Cardiac septum (tissue), 1 donor: ENCODE measurements at places on chromosomes 13 and 19. TPM values are rescaled to one million over a fixed set of nuclear protein-coding genes. Genes with fewer than 3 reads are reported as not detected.

TMEM145 gene
- total RNA-seq: 0.24 TPM

MRPL34 gene
- 136 TPM for total RNA-seq

N4BP2L1 gene
- 4.9 TPM for total RNA-seq

ZNF497 gene
- 0.40 TPM for total RNA-seq

FSTL3 gene
- 136 TPM for total RNA-seq

ZNF792 gene
- 4.0 TPM for total RNA-seq

NXNL1 gene
- total RNA-seq: 0.59 TPM

SHKBP1 gene
- total RNA-seq: 28.6 TPM

MEGF8 gene
- 45.8 TPM for total RNA-seq

COL4A1 gene
- total RNA-seq: 196 TPM

UGGT2 gene
- total RNA-seq: 13.9 TPM

PALM3 gene
- total RNA-seq: 0.46 TPM

GRCh38 chr19:2394442-2395292, 32.7 kb downstream of the TIMM13 start:
- DNase-seq: no peak

- no peak for DNase-seq
Observed at GRCh38 chr13:74251778-74252519, 117.7 kb upstream of the KLF12 start.

DNA sequence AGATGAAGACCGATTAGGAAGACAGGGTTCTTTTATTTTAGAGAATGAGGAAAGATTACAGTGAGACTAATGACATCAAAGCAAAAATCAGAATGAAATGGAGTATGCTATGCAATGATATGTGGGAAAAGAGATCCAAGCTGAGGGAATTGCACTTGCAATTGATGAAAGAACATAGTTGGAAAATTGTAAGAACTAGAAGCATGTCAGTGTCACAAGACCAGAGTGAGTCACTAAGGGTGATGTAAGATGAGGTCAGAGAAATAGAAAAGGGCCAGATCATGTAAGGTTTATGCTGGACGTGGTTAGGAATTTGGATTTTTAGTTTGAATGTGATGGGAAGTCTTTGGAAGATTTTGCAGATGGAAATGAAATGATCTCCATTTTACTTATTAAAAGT, 1937.3 kb downstream of the OLFM4 start:
- no peak for DNase-seq

DNA sequence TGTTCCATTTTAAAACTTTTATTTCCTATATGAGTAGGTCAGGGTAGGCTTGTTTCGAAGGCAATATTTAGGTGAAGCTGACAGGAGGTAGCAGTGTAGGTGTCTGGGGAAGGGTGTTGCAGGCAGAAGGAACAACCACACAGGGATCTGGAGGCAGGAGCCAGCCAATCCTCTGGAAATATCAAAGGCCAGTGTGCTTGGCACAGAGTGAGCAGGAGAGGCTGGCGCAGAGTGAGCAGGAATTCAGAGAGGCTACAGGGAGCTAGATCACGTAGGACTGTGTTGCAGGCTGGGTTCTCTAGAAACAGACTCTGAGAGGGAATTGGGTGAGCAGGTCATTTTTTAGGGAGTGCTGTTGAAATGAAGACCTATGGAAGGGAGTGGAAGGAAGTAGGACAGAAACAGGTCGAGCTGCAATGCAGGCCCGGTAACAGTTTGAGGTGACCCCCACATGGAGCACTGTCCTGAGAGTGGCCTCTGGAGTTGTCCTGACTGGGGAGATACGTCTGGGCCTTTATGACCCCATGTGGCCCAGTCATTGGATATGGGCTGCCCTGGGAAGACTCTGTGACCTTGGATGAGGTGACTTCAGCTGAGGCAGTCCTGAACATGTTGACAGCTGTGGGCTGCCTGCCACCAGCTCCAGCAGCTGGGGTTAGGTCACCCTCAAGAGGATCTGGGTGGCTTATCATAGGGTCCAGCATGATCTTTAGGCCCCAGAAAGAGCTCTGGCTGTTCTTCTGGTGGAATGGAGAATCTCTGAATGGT, 51.7 kb downstream of the ERCC5 start:
- no peak for DNase-seq

DNA sequence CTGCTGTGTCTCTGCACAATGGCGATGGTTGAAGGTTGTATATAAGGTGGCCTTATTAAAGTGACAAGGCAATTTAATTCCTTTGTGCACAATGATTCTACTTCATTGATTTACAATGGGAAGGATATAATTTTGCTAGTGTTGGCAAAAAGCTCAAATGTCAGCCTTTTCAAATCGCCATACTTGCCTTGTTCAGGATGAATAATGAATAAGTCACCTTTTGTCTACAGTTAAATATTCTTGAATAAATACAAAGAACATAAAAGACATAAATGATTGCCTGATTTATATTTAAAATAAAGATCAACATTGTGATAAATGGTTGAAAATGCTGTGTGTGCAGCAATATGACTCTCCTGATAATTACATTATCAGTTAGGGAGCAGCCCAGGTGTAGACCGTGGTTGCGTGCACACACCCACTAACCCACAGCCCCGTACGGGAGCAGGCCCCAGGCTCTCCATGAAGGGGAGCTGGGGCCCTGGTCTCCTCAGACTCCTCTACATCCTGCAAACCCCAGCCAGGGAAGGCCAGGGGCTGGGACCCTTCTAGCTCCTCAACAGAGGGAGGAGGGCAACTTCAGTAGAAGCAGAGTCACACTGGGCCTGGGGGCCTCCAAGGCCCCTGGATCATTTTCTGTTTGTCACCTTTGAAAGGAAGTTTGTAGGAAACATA, 64.9 kb downstream of the TEX29 start:
- DNase-seq: peak; percentile 41

GRCh38 chr13:95623141-95623540, 21.4 kb downstream of the DZIP1 start:
- DNase-seq: no peak

GRCh38 chr13:43936647-43937046, 56.9 kb downstream of the LACC1 start:
- no peak for DNase-seq

DNA sequence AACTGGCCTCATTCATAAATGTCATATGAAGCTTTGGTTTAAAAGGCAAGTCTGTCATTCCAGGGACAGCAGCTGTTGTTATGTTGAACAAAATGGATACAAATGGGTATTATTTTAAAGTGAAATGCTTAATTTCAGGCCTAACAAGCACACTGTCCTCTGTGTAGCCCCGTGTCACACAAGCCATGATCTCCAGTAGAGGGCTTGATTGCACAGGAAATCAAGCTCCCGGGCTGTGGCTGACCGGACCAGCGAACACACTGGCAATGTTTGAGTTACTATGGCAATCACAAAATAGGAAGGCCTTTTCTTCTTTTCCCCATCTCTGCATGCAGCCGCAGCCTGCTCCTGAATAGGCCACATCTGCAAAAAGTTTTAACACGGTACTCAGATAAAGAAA, 64.0 kb upstream of the GSX1 start:
- no peak for DNase-seq

GRCh38 chr13:38415233-38415632, 65.6 kb downstream of the UFM1 start:
- no peak for DNase-seq

DNA sequence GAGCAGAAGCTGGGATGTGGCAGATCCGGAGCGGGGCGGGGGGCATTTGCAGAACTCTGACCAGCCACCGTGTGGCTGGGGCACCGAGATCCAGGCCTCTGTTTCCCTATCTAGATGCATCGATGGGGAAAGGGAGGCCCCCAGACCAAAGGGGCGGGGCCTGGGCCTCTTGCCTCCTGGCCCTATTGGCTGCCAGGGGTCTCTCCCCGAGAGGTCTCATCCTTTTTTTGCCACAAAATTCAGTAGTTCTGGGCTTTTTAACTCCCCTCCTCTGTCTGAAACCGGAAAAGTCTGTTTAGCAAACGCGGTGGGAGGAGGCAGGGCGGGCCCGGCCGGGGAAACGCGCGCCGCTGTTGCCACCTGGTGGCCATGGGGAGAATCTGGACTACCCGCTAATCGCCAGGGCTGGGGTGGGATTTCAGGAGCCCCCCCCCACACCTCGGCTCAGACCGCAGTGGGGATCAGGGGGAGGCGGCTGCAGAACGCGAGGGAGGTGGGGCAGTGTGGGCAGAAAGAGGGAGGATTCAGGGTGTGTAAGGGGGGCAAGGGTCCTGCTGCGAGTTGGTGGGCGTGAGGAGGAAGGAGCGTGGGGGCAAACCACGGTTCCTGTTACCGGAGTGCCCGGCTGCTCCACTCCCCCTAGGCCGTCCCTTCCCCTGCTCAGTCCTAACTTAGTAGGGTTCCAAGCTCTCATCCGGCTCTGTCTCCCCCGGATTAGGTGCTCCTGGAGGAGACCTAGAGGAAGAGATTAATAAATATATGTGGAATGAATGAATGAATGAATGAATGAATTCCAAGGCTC, 28.3 kb downstream of the IL12RB1 start:
- peak; percentile 92 for DNase-seq

- DNase-seq: peak; percentile 81
Observed at GRCh38 chr13:75635828-75636435, at the start of gene LMO7. Gene LMO7, plus strand, starts transcription at chr13:75636330. Its CDS starts 328 bp downstream, at chr13:75636658.

DNA sequence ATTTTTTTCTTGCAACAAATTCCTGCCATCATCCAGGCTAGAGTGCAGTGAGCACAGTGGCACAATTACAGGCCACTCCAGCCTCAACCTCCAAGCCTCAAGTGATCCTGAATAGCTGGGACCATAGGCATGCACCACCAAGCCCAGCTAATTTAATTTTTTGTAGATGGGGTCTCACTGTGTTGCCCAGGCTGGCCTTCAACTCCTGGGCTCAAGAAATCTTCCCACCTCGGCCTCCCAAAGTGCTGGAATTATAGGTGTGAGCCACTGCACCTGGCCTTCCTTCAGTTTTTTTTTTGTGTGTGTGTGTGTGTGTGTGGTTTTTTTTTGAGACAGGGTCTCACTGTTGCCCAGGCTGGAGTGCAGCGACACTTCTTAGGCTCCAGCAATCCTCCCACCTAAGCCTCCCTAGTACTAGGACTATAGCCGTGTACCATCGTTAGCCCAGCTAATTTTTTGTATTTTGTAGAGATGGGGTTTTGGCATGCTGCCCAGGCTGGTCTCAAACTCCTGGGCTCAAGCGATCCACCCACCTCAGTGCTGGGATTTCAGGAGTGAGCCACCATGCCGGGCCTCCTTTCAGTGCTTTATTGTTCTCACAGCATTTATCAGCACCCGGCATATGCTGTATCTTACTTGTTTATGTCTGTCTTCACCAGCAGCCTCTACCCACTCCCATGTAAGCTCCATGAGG, 5.9 kb upstream of the SRRM5 start:
- no peak for DNase-seq
